ENCODE measurements at places on chromosomes 16 and 17.

DNA sequence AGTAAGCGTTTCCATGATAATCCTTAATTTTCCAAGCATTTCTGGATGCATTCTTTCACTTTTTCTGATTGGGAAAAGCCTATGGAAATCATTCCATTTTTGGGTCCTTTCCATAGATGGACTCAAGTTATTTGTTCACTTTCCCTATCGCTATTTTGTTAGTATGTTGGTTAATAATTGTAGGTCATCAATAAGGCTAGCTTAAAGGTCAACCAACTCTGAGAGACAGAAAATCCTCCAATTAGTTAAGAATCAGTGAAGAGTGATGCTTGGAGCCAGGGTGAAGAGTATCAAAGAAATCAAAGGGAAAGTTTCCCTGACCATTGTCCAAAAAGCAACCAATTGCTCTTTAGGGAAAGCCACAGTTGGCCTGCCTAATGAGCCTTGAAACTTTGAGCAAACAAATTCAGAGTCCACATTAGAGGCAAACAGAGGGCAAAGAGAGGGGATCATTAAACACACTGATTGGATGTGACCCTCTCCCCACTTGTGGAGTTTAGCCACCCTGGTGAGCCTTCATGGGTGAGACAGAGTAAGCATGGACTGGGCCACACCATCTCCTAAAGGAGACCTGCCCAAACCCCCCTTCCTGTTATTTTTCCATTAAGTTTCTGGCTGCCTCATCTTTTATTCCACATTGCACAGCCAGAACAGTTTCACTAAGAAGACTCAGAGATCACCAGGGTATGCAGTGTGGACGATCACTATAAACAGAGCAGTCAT is 133.4 kb upstream of the DYNLRB2 start:
- DNase-seq: no peak

GRCh38 chr17:46821482-46822387 is 3.2 kb upstream of the WNT3 start:
- DNase-seq: no peak

GRCh38 chr16:74865922-74866598 is 91.4 kb upstream of the FA2H start:
- DNase-seq: peak; percentile 22

DNA sequence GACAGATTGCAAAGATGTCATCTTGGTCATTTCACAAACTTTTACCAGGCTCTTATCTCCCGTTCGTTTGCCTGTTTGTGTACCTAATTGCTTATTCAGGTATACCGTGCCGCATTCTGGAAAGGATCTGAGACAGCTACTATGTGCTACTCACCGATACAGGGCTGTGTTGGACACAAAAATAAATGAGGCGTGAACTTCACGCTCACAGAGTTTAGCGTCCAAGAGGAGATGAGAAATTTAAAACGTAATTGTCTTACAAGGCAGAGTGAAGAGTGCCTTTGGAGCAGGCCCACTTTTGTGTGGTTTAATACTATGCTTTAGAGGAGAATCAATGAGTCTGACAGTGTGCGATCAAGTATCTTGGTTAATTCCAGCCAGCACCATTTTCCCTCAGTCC is 26.7 kb downstream of the MAF start:
- no peak for DNase-seq

- no peak for DNase-seq
Measured at GRCh38 chr16:52312716-52313115, 234.2 kb downstream of the TOX3 start.

GRCh38 chr16:654034-654433 is 4.9 kb downstream of the WDR90 start:
- DNase-seq: no peak

DNA sequence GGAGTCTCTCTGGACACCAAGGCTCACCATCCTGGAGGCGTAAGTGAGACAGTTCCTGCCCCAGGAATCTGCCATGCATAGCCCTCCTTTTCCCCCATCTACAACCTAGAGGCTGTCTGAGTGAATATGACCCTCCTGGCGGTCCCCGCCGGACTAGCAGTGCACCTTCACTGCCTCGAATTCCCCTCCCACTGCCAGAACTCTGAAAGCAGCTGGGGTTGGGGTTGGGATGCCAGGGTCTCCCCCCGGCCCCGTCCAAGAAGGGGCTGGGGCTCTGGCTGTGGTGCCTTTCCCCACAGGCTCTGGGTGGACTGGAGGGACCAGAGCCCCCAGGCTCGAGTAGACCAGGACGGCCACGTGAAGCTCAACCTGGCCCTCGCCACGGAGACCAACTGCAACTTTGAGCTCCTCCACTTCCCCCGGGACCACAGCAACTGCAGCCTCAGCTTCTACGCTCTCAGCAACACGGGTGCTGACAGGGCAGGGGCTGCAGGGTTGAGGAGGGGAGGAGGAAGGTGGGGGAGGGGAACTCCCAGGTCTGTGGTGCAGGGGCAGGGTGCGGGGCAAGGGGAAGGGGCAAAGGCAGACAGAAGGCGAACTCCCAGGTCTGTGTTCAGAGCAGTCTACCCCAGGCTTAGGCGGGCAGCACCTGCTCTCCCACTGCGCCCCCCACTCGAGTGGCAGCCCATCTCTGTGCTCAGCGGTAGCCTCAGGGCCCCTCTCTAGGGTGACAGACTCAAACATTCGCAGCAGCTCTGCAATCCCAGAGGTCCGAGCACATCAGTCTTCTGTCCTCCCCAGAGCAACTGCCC is 1.2 kb downstream of the ZACN start:
- no peak for DNase-seq

DNA sequence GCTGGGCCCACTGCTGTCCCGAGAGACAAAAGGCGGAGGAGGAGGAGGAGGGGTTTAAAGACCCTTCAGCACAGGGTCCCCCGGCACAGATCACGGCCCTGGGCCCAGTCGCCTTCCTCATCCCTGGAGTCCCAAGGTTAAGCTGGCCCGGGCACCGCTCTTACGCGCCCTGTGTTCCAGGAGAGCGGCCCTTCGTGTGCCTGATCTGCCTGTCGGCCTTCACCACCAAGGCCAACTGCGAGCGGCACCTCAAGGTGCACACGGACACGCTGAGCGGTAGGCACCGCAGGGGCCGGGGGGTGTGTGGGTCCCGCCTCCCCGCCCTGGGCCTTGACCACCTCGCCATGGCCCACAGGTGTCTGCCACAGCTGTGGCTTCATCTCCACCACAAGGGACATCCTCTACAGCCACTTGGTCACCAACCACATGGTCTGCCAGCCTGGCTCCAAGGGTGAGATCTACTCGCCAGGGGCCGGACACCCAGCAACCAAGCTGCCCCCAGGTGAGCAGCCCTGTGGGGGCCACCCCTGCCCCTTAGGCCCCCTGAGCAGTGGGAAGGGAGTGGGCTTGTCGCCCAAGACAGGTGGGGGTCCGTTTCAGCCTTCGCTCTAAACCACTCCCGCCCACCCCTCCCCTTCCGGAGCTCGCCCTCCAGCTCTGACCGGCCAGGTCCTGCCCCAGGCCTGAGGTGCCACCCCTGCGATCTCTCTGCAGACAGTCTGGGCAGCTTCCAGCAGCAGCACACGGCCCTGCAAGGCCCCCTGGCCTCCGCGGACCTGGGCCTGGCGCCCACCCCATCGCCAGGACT is 37.6 kb upstream of the ZC3H18 start:
- no peak for DNase-seq

DNA sequence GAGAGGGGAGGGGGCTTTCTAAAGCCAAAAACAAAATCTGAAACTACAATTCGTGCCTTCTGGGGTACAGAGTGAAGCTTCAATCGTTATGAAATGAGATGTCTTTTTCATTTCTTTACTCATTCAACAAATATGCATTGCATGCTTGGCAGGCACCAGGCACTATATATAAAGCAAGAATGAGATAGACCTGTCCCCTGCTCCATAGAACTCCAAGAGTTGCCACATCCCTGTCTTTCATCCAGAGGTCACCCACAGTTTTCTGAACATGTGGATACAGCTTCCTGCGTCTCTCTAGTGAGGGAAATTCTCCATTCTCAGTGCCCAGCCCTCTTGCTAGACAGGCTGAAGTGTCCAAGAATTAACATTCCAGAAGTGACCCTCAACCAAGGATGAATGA is 343.2 kb upstream of the MAF start:
- DNase-seq: peak; percentile 1

GRCh38 chr17:51185763-51186332 is 19.6 kb downstream of the NME2 start:
- DNase-seq: no peak

DNA sequence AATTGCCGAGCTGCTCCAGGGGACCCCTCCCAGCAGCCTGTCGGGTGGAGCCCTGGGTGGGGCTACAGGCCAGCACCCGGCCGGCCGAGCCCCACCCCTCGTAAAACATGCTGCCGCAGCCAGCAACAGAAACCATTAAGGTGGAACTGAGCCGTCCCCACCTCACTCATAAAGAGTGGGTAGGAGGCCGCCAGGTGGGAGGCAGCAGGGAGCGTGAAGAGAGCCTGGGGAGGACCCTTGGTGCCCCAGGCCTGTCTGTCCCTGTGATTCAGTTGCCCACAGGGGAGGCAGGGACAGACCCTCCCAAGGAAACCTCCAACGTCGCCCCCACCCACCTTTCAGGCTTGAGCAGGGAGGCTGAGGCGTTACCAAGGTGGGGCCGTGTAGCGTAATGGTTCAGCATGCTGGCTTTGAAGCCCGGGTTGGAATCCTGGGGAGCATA is 8.4 kb downstream of the FOXN1 start:
- no peak for DNase-seq

DNA sequence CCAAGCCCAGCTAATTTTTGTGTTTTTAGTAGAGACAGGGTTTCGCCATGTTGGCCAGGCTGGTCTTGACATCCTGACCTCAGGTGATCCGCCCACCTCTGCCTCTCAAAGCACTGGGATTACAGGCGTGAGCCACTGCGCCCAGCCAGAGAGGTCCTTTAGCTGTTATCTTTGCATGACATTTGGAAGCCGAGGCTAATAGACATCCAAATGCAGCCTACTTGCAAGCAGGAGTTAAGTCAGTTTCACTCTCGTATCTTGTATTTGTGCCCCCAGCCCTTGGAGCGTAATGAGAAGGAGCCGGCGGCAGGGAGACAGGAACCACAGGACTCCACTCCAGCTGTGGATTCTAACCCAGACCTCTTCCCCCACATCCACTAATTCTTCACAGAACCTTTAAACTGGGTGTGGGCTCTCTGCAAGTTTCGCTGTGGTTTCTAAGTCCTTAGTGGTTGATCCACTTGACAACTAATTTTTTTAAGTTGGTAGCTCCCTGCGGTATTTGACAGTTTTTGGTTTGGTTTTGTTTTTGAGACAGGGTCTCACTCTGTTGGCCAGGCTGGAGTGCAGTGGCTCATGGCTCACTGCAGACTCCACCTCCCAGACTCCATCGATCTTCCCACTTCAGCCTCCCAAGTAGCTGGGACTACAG is 3.1 kb upstream of the CYTH1 start:
- DNase-seq: no peak

DNA sequence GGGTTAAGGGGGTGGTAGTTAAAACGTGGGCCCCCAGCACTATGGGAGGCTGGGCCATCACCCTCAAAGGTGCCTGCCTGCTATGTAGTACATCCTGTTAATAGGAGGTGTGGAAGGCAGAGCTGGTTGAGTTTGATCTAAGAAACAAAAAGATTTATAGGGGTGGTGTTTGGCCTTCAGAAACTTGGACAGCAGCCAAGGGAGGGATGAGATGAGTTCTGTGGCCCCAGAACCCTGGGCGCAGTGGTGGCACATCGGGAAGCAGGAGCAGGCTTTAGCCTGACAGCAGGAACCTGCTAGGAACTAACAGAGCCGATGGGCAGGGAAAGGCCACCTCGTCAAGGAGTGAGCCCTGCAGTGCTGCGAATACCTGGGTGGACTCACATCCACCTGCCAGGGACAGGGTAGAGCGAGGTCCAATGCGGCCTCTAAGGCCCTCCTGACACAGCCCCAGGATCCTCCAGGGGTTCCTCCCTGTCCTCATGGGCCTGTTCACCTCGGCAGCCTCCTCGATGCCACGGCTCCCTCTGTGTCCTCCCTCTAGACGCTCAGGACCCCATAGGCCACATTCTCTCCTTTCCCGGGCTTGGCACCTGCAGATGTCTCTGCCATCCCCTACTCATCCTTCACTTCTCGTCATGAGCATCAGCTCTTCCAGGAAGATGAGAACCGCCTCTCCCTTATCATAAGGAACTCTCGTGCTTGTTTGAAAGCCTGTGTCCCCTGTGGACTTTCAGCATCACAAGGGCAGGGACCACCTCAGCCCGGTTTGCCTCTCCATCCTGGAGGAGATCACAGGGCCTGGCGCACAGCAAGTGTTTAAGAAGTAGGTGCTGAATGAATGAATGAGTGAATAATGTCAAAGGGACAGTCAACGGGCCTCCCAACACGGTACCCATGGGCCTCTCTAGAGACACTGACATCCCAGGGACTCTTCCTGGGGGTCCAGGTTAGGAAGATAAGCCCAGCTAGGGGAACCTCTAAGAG is 103.5 kb upstream of the TNRC6C start:
- no peak for DNase-seq

GRCh38 chr16:83581082-83581481 is 226.7 kb upstream of the HSBP1 start:
- no peak for DNase-seq

DNA sequence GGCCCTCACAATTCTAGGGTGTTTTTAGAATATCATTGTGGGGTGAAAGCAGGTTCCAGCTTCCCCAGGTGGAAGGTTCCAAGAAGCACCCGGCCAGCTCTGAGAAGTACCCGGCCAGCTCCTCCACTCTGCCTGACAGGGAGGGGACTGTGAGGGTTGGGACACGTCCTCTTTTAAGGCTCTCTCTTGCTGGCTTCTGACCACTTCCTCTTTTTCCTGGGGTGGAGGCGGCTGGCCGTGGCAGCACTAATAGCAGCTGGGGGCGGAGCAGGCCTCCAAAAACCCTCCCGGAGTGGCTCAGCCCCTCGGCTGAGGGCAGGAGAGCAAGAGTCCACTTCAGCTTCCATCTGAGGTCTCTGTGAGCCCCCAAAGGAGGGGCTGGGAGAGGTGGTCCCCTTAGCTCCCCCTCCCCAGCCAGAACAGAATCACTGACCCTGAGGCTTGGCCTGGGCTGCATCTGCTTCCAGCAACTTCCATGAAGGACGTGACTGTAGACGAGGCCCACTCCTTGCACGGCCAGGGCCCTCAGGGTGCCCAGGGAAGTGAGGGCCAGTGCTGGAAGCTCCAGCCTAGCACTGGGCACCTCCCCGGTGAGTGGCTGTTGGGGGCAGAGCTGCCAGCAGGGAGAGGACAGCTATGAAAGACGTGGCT is 26.7 kb upstream of the PLCG2 start:
- DNase-seq: no peak

- DNase-seq: no peak
Measured at GRCh38 chr16:11684231-11685025, 16.2 kb downstream of the SNN start.

GRCh38 chr16:24589997-24590396 is 50.6 kb downstream of the RBBP6 start:
- DNase-seq: peak; percentile 11

GRCh38 chr16:10583269-10583668 is 2.9 kb upstream of the EMP2 start:
- DNase-seq: no peak

- DNase-seq: peak; percentile 29
Measured at GRCh38 chr16:72300892-72301291, 128.9 kb upstream of the PMFBP1 start.

All from amniotic epithelial cell (primary cell).